ENCODE measurements at places on chromosomes 16 and 17.
A peak's percentile ranks its signal among the peaks of the same experiment; 100 is the strongest.

- DNase-seq: no peak
Observed at GRCh38 chr16:63714876-63715275, 1407.0 kb downstream of the CDH11 start.

DNA sequence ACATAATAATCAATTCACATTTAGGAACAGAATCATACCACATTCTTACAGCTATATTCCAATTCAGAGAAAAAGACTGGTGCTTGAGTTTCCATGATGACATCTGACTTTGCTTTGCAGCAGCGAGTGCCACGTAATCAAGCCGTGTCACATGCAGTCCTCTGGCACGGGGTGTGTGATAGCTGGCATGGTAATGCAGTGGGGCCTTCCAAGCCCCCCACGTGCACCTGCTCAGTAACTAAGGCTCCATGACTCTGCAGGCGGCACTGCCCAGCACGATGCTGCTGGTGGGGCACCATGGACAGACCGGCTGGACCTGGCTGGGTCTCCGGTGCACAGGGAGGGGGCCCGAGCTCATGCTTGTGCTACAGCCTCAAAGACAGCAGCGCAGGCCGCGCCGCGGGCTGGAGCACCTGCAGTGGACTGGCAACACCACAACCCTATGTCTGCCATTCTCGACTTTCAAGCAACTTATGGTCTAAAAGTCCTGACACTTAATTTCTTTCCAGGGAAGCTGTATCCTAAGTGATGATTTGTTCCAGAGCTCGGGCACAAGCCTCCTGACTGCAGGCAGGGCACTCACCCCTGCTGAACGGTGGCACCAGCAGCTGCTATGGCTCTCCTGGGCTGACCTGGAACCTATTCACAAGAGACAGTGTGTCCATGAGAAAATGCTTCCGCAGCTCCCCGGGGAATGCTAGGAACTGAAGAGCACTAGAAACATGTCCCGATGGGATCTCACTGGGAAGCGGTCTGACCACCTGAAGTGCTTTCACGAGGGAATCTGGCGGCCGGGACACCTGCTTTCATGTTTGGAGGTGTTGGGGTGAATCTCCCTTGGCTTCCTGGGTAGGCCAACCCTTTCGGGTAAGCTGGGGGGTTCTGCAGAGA lies 99.5 kb upstream of the DNAH17 start:
- no peak for DNase-seq

DNA sequence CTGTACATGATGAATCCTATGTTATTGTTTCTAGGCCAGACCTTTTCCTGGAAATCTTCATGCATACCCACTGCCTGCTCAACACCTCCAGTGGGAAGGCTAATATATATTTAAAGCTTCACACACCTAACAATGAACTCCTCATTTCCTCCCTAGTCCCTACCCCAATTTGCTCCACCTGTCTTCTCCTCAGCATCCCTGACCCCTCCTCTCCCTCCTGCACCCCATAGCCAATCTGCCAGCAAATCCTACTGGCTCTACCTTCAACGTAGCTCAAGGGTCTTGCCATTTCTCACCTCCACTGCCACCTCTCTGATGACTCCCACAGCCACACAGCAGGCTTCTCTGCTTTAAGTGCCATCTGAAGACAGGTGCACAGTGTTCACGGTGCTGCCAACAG lies 215.6 kb upstream of the WSB1 start:
- no peak for DNase-seq

GRCh38 chr16:73732143-73732542 lies 564.5 kb upstream of the PSMD7 start:
- no peak for DNase-seq

- DNase-seq: no peak
Observed at GRCh38 chr16:47713225-47713595, 252.1 kb downstream of the PHKB start.

GRCh38 chr17:32275060-32276042 lies 9.7 kb downstream of the RHBDL3 start:
- DNase-seq: no peak

DNA sequence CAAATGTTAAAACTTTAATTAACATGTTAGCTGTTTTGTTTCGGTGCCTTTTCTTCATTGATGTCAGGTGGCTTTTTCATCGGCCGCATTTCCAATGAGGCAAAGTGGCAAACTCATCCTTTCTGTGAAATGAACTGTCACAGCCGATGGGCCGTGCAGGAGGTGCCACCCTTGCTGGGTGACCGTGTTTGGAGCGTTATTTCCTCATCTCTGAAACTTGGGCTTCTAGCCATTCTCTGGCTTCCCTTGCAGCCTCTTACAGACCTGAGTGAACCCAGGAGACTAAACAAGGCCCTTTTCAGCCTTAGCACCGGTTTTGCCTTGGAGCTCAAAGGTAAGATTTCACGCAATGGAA lies 42.2 kb upstream of the PRSS54 start:
- no peak for DNase-seq

GRCh38 chr16:81650982-81651562 lies 128.0 kb upstream of the PLCG2 start:
- no peak for DNase-seq

DNA sequence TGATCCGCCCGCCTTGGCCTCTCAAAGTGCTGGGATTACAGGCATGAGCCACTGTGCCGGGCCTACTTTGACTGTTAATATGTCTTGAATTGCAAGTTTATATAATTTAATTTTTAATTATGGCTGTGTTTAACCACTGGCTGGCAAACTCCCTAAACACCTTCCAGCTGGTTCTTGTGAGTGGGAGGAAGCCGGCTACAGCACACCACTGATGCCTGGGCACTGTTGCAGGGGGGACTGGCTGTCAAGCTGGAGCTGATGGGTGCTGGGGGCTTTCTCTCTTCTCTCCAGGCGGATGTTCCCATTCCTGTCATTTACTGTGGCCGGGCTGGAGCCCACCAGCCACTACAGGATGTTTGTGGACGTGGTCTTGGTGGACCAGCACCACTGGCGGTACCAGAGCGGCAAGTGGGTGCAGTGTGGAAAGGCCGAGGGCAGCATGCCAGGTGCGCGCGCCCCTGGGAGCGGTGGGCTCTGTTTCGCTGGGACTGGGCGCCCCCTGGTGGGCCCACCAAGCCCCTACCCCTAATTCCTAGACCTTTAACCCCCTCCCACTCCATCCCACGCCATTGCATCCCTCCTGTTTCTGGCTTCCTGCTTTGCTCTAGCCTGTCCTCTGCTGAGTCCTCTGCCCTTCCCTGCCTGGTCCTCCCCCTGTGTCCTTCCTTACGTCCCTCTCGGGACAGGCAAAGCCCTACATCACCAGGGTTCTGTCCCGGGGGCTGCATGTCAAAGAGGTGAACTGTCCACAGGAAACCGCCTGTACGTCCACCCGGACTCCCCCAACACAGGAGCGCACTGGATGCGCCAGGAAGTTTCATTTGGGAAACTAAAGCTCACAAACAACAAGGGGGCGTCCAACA lies 9.5 kb downstream of the TBX21 start:
- peak; percentile 64 for DNase-seq

- DNase-seq: no peak
Observed at GRCh38 chr16:86501989-86502855, 8.1 kb upstream of the FOXF1 start.

DNA sequence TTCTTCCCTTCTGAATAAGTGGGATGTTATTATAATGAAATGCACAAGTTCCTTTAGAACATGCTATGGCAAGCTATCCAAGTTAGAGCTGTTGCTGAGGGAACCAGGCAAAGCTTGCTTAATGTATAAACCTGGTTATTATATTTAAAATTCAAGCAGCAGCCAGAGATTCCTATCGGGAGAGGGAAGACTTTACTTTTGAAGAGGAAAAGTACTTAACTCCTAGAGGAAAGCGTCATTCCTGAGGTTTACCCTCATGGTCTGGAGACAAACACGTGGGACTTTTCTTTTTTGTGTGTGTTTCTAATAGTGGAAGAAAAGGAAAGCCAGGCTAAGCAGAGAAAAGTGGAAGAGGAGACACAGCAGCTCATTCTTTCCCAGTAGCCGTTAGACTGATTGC lies 39.9 kb upstream of the MYH10 start:
- no peak for DNase-seq

DNA sequence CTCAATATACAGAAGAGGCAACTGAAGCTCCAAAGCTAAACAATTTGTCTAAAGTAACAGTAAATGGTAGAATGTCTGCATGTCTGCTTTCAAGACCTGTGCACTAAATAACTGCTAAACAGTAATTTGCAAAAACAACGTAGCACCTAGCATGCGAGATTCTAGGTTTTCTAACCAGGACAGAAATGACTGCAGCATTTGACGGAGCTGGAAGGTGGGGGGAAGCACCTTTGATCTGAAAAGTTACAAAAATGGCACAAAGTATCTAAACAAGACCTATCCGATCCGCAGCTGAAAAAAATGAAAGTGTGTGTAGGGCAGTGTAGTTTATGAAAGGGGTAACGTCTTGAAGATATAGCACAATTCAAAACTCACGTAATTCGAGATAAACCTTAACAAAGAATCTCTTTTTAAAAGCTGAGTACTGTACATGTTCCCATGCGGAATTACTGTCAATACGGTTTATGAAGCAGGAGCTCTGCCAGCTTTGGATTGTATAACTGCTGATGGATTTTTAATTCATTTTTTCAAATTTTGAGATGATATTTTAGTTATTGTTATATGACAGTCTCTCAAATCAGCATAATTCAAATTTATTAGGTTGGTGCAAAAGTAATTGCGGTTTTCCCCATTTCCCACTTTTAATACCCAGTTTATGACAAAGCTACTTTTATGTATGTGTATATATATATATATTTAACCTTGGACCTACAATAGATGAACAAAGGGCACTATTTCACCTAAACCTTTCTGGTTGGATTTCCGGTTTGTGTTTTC lies 1.2 kb upstream of the WIPI1 start:
- DNase-seq: no peak

DNA sequence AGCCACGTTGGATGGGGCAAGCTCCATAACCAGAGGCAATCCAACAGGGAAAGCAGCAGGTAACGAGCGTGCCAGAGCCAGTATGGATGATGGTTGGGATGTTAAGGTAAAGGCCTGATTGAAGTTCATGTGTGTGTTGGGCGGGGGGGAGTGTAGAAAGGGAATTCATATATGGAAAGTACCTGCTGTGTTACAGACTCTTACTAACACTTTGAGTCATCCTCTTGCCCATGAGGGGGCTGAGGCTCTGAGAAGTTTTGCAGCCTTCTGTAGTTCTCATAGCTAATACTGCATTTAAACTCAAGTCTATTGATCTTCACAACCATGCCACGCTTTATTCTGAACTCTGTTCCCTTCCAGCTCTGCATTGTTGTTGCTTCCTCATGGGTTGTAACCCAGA lies 28.5 kb downstream of the SYCE1L start:
- no peak for DNase-seq

GRCh38 chr17:57482657-57483056 lies 226.3 kb downstream of the MSI2 start:
- DNase-seq: no peak

- DNase-seq: no peak
Observed at GRCh38 chr17:16313139-16314090, 39.9 kb downstream of the CENPV start.

- no peak for DNase-seq
Observed at GRCh38 chr17:14395255-14395654, 94.4 kb downstream of the HS3ST3B1 start.

GRCh38 chr16:62224646-62225209 lies 188.5 kb upstream of the CDH8 start:
- DNase-seq: no peak

GRCh38 chr16:19238406-19238805 lies 47.1 kb upstream of the CLEC19A start:
- no peak for DNase-seq

- DNase-seq: peak; percentile 61
Observed at GRCh38 chr17:4566785-4567184, 6.4 kb upstream of the GGT6 start.

Data from NAMALWA (cell line).